ENCODE measurements at places on chromosomes 3 and 15. TPM values are rescaled to one million over a fixed set of nuclear protein-coding genes. Genes with fewer than 3 reads are reported as not detected.

SAMMSON gene
- total RNA-seq: not detected

B3GALNT1 gene
- total RNA-seq: 5.4 TPM

MTHFS gene
- 31.0 TPM for total RNA-seq

DTWD1 gene
- 28.1 TPM for total RNA-seq

GRCh38 chr3:99637368-99638111, 854 bp upstream of the COL8A1 start:
- H3K27ac ChIP-seq: peak overlapping the region; percentile 91
- DNase-seq: no peak
- H3K4me1 ChIP-seq: peaks cover 10% of the 10 kb centered on the region

DNA sequence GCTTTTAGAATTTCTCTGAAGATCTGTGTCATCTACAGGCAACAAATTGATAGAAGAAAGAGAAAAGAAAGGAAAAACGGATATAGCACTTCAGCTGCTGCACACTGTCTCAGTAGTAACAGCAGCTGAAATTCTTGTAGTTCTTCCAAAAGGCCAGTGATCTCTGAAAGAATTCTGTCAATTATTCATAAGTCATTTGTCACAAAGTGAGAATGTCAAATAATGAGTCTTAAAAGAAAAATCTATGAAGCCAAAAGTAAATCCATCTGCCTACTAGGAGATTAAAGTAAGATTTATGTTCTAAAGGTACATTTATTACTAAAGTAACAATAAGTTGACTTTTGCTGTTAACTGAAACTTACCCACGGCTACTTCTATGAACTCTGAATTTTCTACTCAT, 24.6 kb downstream of the IFT80 start:
- H3K27me3 ChIP-seq: no peaks in the 10 kb centered on the region
- no peaks in the 10 kb centered on the region for H3K4me1 ChIP-seq
- no peak for DNase-seq
- no peak overlapping the region for H3K4me3 ChIP-seq
- no peak overlapping the region for H3K27ac ChIP-seq

- H3K4me3 ChIP-seq: no peak overlapping the region
- no peaks in the 10 kb centered on the region for H3K4me1 ChIP-seq
- H3K36me3 ChIP-seq: no peaks in the 10 kb centered on the region
- H3K27me3 ChIP-seq: no peaks in the 10 kb centered on the region
- DNase-seq: no peak
Measured at GRCh38 chr3:60737633-60738399, 513.4 kb downstream of the FHIT start.

- H3K27me3 ChIP-seq: no peaks in the 10 kb centered on the region
- no peak overlapping the region for H3K4me3 ChIP-seq
- no peak for DNase-seq
- no peaks in the 10 kb centered on the region for H3K36me3 ChIP-seq
- H3K4me1 ChIP-seq: no peaks in the 10 kb centered on the region
Measured at GRCh38 chr3:194890091-194890490, 204.4 kb downstream of the FAM43A start.

GRCh38 chr3:45987368-45988291, 8.0 kb downstream of the FYCO1 start:
- H3K27ac ChIP-seq: peak overlapping the region; percentile 93
- H3K27me3 ChIP-seq: no peaks in the 10 kb centered on the region
- peaks cover 98% of the 10 kb centered on the region for H3K4me1 ChIP-seq
- DNase-seq: peak; percentile 84

DNA sequence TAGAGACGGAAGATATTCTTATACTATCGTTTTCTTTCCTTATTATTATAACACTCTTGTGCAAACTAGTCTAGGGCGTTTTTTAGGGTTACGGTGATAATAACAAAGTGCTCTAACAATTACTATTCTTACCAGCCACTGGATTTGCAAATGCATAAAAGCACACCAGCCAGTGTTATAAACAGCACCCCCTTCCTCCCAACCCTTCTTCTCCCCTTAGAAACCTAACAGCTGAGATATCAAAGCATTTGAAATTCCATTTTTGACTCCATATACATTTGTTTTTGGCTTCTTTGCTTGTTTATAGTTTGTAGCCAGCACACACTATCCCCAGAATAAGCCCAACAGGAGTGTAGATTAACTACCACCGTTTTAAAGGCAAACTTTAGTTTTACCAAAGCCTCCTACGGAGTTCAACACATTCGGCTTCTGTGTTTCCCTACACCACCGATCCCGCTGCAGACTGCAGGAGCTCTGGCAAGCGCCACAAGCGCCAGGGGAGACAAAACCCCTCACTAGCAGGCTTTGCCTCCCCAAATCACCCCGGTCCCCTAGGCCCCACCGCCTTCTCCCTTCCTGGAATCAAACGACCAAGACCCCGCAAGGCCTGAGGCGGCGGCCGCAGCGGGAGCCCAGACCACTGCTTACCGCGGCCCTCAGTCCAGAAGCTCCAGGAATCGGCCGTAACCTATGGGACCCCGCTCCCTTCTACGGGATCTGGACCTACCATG, 461 bp downstream of the COPB2 start:
- H3K27ac ChIP-seq: peak overlapping the region; percentile 96
- H3K36me3 ChIP-seq: no peaks in the 10 kb centered on the region
- H3K4me1 ChIP-seq: no peaks in the 10 kb centered on the region
- H3K4me3 ChIP-seq: peak overlapping the region; percentile 73
- no peaks in the 10 kb centered on the region for H3K27me3 ChIP-seq

- H3K4me1 ChIP-seq: peaks cover 80% of the 10 kb centered on the region
- H3K36me3 ChIP-seq: no peaks in the 10 kb centered on the region
- no peak for DNase-seq
- no peaks in the 10 kb centered on the region for H3K27me3 ChIP-seq
Measured at GRCh38 chr3:141415953-141416352, 47.6 kb downstream of the ZBTB38 start.

- DNase-seq: no peak
- H3K27ac ChIP-seq: no peak overlapping the region
- H3K27me3 ChIP-seq: no peaks in the 10 kb centered on the region
- no peaks in the 10 kb centered on the region for H3K4me1 ChIP-seq
Measured at GRCh38 chr3:50491023-50491422, 12.4 kb downstream of the CACNA2D2 start.

DNA sequence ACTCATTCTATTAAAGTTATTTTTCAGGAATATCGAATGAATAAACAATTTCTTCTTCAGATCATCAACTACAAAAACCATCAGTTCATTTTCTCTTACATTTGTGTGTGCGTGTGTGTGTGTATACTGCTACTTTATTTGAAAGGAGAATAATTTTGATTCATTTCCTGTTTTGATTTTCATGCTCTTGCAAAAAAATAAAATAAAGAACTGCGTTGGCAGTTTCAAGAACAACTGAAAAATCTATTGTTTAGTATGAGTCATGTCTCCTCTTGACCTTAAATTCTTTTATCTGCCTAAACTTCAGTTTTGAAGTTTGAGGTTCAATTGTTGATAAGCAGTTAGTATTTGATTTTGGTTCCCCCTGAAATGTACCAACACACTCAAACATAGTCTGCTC, 540.8 kb downstream of the FGF12 start:
- H3K27me3 ChIP-seq: no peaks in the 10 kb centered on the region
- H3K36me3 ChIP-seq: no peaks in the 10 kb centered on the region
- H3K4me3 ChIP-seq: no peak overlapping the region
- no peaks in the 10 kb centered on the region for H3K4me1 ChIP-seq
- no peak overlapping the region for H3K27ac ChIP-seq

GRCh38 chr3:183324083-183324482, 71.0 kb downstream of the B3GNT5 start:
- DNase-seq: no peak
- H3K4me1 ChIP-seq: no peaks in the 10 kb centered on the region
- H3K27ac ChIP-seq: no peak overlapping the region
- no peak overlapping the region for H3K4me3 ChIP-seq

GRCh38 chr3:75262661-75263060, 401.5 kb upstream of the FRG2C start:
- no peak overlapping the region for H3K4me3 ChIP-seq
- no peaks in the 10 kb centered on the region for H3K36me3 ChIP-seq
- H3K27ac ChIP-seq: no peak overlapping the region
- no peak for DNase-seq
- no peaks in the 10 kb centered on the region for H3K4me1 ChIP-seq

- H3K27ac ChIP-seq: no peak overlapping the region
- no peaks in the 10 kb centered on the region for H3K4me1 ChIP-seq
- no peak for DNase-seq
- H3K4me3 ChIP-seq: no peak overlapping the region
- no peaks in the 10 kb centered on the region for H3K27me3 ChIP-seq
- H3K36me3 ChIP-seq: peaks cover 4% of the 10 kb centered on the region
Measured at GRCh38 chr3:32733631-32734229, 48.7 kb downstream of the CNOT10 start.

DNA sequence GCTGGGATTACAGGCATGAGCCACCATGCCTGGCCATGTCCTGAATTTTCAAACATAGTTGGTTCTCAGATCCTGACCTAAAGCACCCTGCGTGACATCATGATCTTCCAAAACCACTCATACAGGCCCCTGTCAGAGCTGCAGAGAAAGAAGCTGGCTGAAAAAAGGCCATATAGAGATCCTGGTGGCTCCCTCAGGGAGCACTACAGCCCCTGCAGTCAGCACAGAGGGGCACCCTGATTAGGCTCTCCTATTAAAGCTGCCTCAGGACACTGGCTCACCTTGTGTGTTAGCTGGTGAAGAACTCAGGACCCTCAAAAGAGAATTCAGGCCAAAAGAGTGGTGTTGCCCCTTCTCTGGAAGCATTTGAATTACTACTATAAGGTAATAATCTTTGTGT, 249.7 kb upstream of the MCTP2 start:
- no peak overlapping the region for H3K4me3 ChIP-seq
- H3K27ac ChIP-seq: peak overlapping the region; percentile 56
- DNase-seq: no peak
- H3K4me1 ChIP-seq: peaks cover 22% of the 10 kb centered on the region
- H3K27me3 ChIP-seq: no peaks in the 10 kb centered on the region

GRCh38 chr15:25242166-25242879, 196.5 kb downstream of the UBE3A start:
- no peak overlapping the region for H3K4me3 ChIP-seq
- no peaks in the 10 kb centered on the region for H3K4me1 ChIP-seq
- no peaks in the 10 kb centered on the region for H3K36me3 ChIP-seq
- H3K27me3 ChIP-seq: no peaks in the 10 kb centered on the region
- DNase-seq: peak; percentile 55

Data from sigmoid colon (tissue), 7 donors.